AG08395 (cell line): ENCODE measurements at places on chromosomes 13 and 19.

GRCh38 chr19:19445911-19446361 is 40.5 kb downstream of the GATAD2A start:
- no peak for DNase-seq

- no peak for DNase-seq
Observed at GRCh38 chr19:50932018-50932689, 20.7 kb downstream of the KLK5 start.

GRCh38 chr19:8115805-8116396 is 33.5 kb downstream of the FBN3 start:
- DNase-seq = no peak

DNA sequence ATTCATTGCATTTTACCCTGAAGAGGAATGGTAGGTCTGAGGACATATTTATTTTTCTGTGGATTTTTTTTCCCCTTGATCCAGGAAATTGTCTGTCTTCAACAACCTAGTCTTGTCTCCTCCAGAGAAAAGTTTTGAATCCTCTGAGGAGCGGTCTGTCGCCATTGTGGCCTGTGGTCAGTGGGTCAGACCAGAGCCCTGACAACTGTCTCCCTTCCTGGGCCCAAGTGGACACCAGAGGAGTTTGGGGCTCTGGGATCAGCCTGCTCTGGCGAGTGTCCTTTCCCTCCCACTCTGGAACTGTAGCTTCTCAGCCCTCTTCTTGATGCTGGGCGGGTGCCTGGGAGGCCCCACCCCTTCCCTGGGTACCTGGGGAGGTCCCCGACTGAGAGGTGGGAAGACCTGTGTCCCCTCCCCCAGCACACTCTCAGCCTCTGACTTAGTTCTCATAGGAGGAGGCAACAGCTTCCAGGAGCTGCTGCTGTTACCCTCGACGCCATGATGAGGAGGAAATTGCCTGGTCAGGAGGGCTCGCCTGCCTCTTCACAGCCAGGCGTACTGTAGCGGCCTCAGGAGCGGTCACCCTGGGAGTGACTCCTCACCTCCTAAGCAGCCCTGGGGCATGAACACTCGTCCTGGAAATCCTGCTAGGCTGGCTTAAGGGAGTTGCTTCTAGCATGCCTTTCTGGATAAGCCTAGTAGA is 110.3 kb downstream of the GGACT start:
- no peak for DNase-seq

GRCh38 chr19:7618348-7618747 is 11.0 kb downstream of the XAB2 start:
- DNase-seq = no peak

GRCh38 chr13:61148211-61148610 is 267.4 kb downstream of the PCDH20 start:
- DNase-seq = no peak

GRCh38 chr13:38862443-38862842 is 128.2 kb downstream of the STOML3 start:
- no peak for DNase-seq

DNA sequence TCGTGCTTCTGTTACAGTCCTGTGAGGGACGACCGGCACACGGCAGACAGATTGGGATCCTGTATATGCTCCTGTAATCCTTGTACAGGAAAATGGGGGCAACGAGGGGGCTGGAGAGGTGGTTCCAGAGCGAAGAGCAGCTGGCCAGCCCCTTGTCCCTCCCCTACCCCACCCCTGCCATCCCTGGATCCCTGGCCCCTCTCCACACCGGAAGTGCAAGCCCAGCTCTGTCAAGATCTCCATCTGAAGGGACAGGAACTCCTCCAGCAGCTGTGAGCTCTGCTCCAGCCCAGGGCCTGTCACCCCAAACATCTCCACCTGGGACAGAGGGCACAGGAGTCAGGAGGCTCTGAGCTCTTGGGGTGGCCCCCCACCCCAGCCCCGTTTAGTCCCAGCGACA is 5.5 kb upstream of the CCER2 start:
- DNase-seq = no peak
